ENCODE measurements at places on chromosomes 5 and 9.
A peak's percentile ranks its signal among the peaks of the same experiment; 100 is the strongest.

DNA sequence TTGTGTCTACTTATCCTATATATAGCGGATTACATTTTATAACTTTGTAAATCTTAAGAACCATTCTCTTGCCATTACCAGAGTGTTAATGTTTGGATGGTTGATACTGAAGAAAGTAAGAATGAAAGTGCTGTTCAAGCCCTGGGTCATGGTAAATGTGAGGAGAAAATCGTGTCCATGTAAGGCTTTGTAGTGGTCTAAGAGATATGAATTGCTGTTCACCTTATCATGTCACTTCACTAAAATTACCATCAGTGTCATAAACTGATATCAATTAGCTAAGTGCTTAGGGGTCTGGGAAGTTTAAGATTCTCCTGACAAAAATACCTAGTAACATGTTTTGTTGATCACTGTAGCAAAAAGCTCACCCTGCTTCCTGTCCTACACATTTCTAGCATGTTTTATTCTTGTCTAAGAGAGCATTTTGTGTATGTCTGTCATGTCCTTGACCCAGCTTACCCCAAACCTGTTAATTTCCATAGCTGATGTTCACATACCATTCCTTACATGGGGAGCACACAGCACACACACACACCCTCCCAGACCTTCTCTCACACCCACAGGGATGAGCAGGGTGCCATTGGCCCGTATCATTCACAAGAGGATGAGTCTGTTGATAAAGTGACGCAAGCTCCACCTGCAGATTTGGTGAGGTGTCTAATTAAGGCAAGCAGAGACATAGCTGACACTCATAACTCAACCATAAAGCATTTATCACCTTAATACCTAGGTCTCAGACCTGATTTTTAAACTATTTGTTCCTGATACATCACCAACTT is 125.1 kb upstream of the PAM start:
- no peaks in the 10 kb centered on the region for H3K36me3 ChIP-seq
- no peak overlapping the region for H3K4me3 ChIP-seq
- no peak overlapping the region for H3K27ac ChIP-seq
- no peaks in the 10 kb centered on the region for H3K27me3 ChIP-seq

DNA sequence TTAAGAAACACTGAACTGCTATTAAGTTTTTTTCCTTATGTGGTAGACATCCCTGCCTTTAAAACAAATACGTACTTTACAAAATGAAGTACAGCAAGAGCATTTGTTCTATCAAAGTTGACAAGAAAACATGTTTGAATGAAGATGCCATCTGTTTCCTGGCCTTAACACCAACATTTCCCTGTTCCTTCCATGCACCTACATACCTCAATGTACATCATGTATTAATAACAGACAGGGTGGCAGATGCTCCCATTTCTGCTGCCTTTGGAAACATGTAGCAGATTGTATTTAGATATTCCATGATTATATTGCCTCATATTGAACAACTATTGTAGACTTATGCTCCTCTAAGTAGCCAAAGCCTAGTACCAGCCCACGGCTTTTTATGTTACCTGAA is 104.4 kb downstream of the PJA2 start:
- no peak overlapping the region for H3K27ac ChIP-seq
- H3K4me3 ChIP-seq: no peak overlapping the region
- H3K36me3 ChIP-seq: no peaks in the 10 kb centered on the region

DNA sequence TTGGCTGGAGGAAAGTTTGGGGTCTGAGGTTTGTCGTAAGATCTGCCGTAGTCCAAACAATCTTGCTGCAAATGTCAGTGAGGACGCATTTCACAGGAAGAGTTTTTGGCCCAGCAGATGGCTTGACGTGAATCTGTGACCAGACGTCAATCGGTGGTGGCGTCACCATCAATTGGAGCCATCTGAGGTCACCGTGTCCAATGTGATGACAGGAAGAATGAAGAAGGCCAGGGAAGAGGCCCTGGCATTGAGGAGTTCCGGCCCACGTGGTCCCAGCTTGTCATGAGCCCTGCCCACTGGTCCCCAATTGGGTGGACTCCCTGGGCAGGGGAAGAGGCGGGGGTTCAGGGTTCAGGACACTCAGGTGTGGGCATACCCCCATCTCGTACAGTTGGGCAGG is 79.9 kb downstream of the OLFM1 start:
- no peaks in the 10 kb centered on the region for H3K36me3 ChIP-seq
- no peaks in the 10 kb centered on the region for H3K27me3 ChIP-seq
- no peak for DNase-seq
- H3K4me1 ChIP-seq: no peaks in the 10 kb centered on the region
- H3K27ac ChIP-seq: no peak overlapping the region

GRCh38 chr9:14906644-14907359 is 3.4 kb downstream of the FREM1 start:
- no peak overlapping the region for H3K27ac ChIP-seq
- H3K36me3 ChIP-seq: no peaks in the 10 kb centered on the region
- H3K4me3 ChIP-seq: no peak overlapping the region

- DNase-seq: no peak
- no peaks in the 10 kb centered on the region for H3K4me1 ChIP-seq
- no peaks in the 10 kb centered on the region for H3K36me3 ChIP-seq
- no peaks in the 10 kb centered on the region for H3K27me3 ChIP-seq
- H3K27ac ChIP-seq: no peak overlapping the region
Observed at GRCh38 chr5:20368571-20369517, 380.8 kb upstream of the CDH18 start.

- no peak overlapping the region for H3K4me3 ChIP-seq
- no peaks in the 10 kb centered on the region for H3K4me1 ChIP-seq
- DNase-seq: no peak
Observed at GRCh38 chr5:173911623-173912022, 23.5 kb downstream of the CPEB4 start.

DNA sequence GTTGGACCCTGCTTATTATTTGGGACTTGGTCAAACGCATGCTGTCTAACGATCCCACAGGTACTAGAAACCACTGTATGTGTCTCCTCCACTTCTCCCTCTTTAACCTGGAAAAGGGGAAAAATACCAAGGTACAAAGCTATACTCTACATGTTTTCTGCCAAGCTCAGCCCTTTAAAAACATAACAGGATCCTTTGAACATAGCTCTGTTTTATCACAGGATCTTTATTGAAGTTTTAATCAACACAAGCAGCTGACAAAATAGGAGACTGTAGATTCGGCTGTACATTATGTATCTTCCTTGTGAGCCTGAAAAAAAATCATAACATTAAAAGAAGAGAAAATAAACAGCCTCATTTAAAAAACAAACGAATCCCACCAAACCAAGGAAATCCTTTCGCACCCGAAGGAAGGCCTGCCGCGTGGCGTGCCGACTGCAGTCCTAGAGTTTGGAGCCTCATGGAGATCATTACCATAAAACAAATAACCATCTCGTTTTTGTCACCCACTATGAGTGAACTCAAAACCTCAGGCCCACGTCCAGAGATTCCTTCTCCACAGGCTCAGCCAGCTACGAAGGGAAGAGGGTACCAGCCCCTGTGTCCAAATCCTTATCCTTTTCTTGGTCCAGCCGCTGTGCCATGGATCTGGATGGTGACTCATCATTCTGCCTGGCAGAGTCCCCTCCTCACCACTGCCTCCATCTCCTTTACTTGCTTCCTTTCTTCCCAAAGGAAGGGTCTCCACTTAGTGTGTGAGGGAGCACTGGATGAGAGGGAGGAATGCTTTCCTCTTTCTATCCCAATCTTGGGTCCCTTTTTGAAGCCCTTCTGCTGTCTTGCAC is 651.1 kb downstream of the CCDC171 start:
- no peaks in the 10 kb centered on the region for H3K4me1 ChIP-seq
- no peaks in the 10 kb centered on the region for H3K27me3 ChIP-seq
- DNase-seq: no peak
- H3K36me3 ChIP-seq: no peaks in the 10 kb centered on the region
- H3K27ac ChIP-seq: no peak overlapping the region

GRCh38 chr9:3887221-3887653 is 361.4 kb upstream of the RFX3 start:
- H3K4me1 ChIP-seq: no peaks in the 10 kb centered on the region
- no peaks in the 10 kb centered on the region for H3K36me3 ChIP-seq
- no peak overlapping the region for H3K27ac ChIP-seq
- no peak for DNase-seq

- no peak overlapping the region for H3K4me3 ChIP-seq
- no peak overlapping the region for H3K27ac ChIP-seq
- no peaks in the 10 kb centered on the region for H3K36me3 ChIP-seq
Observed at GRCh38 chr5:68337235-68337634, 121.7 kb downstream of the PIK3R1 start.

DNA sequence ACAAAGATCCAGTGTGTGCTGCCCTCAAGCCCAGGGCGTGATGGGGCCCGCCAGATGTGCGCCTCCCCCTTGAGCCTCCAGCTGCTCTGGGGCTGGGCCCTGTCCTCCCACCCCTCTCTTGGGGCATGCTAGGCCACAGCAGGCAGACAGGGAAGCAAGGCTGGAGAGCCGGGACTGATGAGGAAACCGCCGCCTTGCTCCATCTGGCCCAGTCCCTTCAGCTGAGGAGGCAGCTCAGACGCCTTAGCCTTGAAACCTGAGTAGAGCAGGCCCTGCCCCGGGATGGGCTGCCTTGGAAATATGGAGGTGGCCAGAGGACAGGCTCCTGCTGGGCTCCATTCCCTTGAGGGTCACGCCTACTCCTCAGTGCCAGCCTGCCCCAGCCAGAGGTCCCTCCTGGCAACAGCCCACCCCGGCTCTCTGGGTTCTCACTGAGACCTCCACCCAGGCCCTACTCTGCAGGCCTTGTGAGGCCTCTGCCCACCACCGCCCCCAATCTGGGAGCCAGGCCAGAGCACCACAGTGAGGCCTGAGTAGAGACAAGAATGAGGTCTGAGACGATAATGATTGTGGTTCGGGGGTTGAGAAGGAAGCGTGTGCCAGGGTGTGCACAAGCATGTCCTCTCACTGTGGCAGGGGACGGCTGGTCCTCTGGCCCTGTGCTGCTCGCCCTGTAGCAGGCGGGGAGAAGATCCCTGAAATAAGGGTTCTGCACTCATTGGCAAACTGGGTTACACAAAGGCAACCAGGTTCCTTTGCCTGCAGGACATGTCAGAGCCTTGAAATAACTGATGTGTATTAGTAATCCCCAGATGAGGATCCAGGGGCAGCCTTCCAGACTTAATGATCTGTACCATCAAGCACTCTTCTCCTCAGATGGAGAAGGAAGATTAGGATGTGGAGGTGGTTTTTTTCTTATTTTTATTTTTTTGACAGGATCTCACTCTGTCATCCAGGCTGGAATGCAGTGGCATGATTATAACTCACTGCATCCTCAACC is 30.9 kb downstream of the CXXC5 start:
- no peak overlapping the region for H3K27ac ChIP-seq
- H3K27me3 ChIP-seq: no peaks in the 10 kb centered on the region
- H3K4me3 ChIP-seq: no peak overlapping the region
- no peaks in the 10 kb centered on the region for H3K36me3 ChIP-seq
- DNase-seq: no peak

GRCh38 chr5:150778517-150779396 is at the start of gene SMIM3:
Gene SMIM3, plus strand, starts transcription at chr5:150778757. Its CDS starts 16,684 bp downstream, at chr5:150795441.
- H3K36me3 ChIP-seq: no peaks in the 10 kb centered on the region
- H3K27ac ChIP-seq: peak within 1 kb of the TSS; percentile 70
- DNase-seq: peak; percentile 77
- H3K4me1 ChIP-seq: peaks cover 56% of the 10 kb centered on the region
- H3K27me3 ChIP-seq: no peaks in the 10 kb centered on the region

GRCh38 chr5:41156739-41157138 is 56.6 kb downstream of the C6 start:
- no peak overlapping the region for H3K4me3 ChIP-seq
- no peaks in the 10 kb centered on the region for H3K4me1 ChIP-seq
- no peaks in the 10 kb centered on the region for H3K36me3 ChIP-seq
- no peak overlapping the region for H3K27ac ChIP-seq
- no peak for DNase-seq

GRCh38 chr5:12330993-12331588 is 426.8 kb upstream of the CTNND2 start:
- H3K36me3 ChIP-seq: no peaks in the 10 kb centered on the region
- H3K27ac ChIP-seq: no peak overlapping the region
- DNase-seq: no peak
- H3K4me3 ChIP-seq: no peak overlapping the region

DNA sequence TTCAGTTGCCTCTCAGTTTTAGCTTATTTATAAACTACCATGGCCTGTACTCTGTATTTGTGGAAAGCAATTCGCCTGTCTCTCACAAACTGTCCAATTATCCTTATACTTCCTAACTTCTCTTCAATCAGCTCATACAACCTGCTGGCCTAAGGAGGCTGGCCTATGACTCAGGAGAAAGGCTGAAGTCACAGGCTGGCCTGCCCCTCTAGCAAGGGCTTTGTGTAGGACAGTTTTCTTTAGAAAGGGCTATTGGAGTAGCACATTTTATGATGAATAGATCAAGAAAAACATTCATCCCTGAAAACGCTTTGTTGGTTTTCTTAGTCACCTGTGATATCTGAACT is 988.7 kb upstream of the ARRDC3 start:
- DNase-seq: no peak
- H3K4me3 ChIP-seq: no peak overlapping the region
- H3K4me1 ChIP-seq: no peaks in the 10 kb centered on the region
- H3K36me3 ChIP-seq: no peaks in the 10 kb centered on the region
- H3K27me3 ChIP-seq: no peaks in the 10 kb centered on the region
- H3K27ac ChIP-seq: no peak overlapping the region

GRCh38 chr9:114910541-114910940 is 19.9 kb downstream of the TNFSF8 start:
- H3K27ac ChIP-seq: peak overlapping the region; percentile 75
- peaks cover 66% of the 10 kb centered on the region for H3K4me1 ChIP-seq
- DNase-seq: no peak
- no peaks in the 10 kb centered on the region for H3K27me3 ChIP-seq
- H3K4me3 ChIP-seq: no peak overlapping the region

DNA sequence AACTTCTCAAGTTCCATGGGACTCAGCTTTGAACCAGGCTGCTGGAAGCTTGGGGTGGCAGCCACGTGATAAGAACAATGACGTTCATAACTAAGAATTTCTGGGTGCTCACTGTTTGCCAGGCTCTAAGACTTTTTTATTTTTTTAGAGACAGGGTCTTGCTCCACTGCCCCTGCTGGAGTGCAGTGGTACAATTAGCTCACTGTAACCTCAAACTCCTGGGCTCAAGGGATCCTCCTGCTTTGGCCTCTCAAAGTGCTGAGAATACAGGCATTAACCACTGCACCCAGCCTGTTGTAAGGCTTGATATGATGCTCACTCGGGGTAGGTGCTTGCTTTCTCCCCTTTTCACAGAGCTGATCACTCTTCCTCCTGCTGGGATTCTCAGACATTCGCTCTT is 38.7 kb downstream of the PTPN3 start:
- peaks cover 5% of the 10 kb centered on the region for H3K27me3 ChIP-seq
- DNase-seq: no peak
- H3K36me3 ChIP-seq: no peaks in the 10 kb centered on the region
- no peak overlapping the region for H3K4me3 ChIP-seq
- H3K27ac ChIP-seq: no peak overlapping the region
- H3K4me1 ChIP-seq: no peaks in the 10 kb centered on the region

- H3K27ac ChIP-seq: no peak overlapping the region
- no peaks in the 10 kb centered on the region for H3K36me3 ChIP-seq
- H3K27me3 ChIP-seq: no peaks in the 10 kb centered on the region
- no peak overlapping the region for H3K4me3 ChIP-seq
- H3K4me1 ChIP-seq: no peaks in the 10 kb centered on the region
- DNase-seq: no peak
Observed at GRCh38 chr5:167822241-167822640, 469.2 kb upstream of the WWC1 start.

- DNase-seq: no peak
- no peaks in the 10 kb centered on the region for H3K36me3 ChIP-seq
- H3K4me3 ChIP-seq: no peak overlapping the region
- H3K4me1 ChIP-seq: no peaks in the 10 kb centered on the region
- H3K27me3 ChIP-seq: peaks cover 19% of the 10 kb centered on the region
Observed at GRCh38 chr9:17905366-17905765, 326.5 kb downstream of the SH3GL2 start.

Data from CD4-positive, alpha-beta T cell (primary cell).